ENCODE measurements at places on chromosomes 11 and 22.

- no peak for DNase-seq
Observed at GRCh38 chr11:128231845-128232410, 355.4 kb downstream of the ETS1 start.

GRCh38 chr11:93253111-93253510 lies 55.3 kb upstream of the SLC36A4 start:
- DNase-seq, result no peak

- DNase-seq, result no peak
Observed at GRCh38 chr22:33519071-33519973, 401.0 kb downstream of the LARGE1 start.

- no peak for DNase-seq
Observed at GRCh38 chr11:16412525-16413172, 56.3 kb upstream of the SOX6 start.

GRCh38 chr22:29481265-29482000 lies 1.4 kb downstream of the NEFH start:
- DNase-seq, result no peak

DNA sequence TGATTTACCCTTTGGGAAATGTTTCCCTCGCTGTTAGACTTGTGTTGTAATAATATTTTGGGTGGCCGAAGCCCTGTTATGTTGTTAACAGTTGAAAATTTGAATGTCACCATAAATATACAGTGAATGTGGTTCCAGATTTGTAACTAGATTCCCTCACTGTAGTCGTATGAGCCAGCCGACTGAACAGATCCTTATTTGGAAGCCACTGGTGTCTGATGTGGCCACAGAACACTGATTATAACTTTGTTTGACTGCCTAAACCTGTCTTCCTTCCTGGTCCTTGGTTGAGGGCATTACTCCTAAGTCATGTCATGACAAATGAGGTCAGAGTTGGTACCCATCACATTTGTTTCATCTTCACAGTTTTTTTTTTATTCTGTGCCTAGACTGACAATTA lies 45.4 kb downstream of the YAP1 start:
- no peak for DNase-seq

DNA sequence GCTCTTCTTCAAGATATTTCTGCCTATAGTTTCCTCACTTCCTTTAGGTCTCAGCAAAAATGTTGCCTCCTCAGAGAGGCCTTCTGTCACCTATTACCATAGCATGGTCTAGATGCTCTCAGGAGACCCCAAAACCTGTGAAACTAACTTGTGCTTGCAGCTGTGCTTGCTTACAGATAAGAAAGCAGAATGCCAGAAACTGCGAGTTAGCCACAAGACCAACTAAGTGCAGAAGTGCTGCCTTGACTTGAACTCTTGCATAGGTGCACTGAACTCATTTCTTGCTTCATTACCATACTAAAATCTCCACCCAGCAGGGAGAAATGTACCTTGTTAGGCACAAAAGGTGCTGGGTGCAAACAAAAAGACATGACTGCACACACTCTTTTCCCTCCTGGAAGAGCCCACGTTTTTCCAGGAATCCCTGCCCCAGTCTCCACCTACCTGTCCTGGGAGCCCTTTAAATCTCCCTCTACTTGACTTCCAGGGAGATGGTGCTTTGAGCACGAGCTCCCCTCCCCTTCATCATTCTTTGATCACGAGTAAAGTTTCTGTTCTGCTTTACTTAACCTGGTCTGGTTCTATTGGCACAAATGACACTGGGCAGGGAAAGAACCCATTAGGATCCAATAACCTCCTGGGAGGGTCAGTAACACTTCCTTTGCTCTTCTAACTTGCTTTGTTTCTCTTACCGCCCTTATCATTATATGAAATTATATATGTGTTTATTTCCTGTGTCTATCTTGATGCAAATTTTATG lies 137.7 kb upstream of the DDI1 start:
- no peak for DNase-seq

GRCh38 chr11:16356761-16357393 lies 531 bp upstream of the SOX6 start:
- no peak for DNase-seq

- no peak for DNase-seq
Observed at GRCh38 chr11:132300283-132300682, 929.9 kb downstream of the NTM start.

- DNase-seq, result no peak
Observed at GRCh38 chr11:84295815-84296214, 1009.6 kb upstream of the CCDC90B start.

- DNase-seq, result no peak
Observed at GRCh38 chr11:128645968-128646367, 47.9 kb upstream of the FLI1 start.

GRCh38 chr11:12807621-12808020 lies 133.4 kb downstream of the TEAD1 start:
- no peak for DNase-seq

DNA sequence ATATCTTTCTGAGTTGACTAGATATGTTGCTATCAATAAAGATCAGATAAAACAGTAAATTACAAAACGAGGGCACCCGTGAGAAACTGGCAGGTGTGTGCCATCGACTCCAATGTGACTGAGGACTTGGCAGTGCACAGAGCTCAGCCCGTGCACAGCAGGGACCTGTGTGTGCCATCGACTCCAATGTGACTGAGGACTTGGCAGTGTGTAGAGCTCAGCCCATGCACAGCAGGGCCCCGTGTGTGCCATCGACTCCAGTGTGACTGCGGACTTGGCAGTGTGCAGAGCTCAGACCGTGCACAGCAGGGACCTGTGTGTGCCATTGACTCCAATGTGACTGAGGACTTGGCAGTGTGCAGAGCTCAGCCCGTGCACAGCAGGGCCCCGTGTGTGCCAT lies 347.2 kb upstream of the B3GAT1 start:
- DNase-seq, result no peak

DNA sequence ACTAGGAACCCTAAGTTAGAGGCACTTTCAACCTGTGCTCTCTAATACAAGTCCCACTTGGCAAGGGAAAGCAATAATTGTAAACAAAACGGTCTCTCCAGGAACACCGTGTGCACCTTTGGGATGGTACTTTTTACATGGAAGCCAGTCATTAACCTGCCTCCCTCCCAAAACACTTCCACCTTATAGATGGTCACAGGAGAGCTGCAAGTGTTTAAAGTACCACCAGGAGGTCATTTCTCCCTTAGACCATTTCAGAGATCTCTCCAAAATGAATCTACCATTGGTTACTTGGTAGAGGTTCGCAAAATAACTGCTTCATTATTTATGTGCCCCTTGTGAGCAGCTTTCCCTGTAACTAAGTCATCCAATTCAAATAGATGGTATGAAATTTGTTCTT lies 375.3 kb downstream of the DYNC2H1 start:
- no peak for DNase-seq

DNA sequence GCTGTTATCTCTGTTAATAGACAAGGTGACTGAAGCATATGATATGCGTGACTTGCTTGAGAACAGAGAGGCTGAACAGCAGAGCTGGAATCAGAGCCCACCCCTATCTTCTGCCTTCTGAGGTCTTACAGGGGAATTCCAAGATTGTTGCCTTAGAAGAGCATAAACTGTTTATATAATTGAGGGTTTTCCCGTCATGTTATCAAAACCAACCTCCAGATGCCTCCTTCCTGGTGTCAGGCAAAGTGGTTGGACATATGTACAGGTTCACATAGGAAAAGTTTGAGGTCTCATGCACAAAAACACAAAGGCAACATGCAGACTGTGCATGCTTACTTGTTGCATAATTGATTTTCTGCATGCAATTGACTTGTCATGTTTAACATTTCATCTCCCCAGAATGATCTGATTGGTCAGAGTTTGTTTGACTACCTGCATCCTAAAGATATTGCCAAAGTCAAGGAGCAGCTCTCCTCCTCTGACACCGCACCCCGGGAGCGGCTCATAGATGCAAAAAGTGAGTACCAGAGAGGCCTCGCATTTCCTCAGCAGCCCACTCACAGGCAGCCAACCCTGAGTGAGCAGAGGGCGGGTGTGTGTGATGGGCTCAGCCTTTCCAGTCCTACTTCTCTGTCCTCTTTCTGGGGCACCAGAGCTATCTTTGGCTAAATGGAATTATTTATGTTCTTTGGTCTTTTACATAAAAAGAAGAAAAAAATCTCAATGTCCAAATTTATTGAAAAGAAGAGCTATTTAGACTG lies 88.9 kb downstream of the BMAL1 start:
- DNase-seq, result no peak

DNA sequence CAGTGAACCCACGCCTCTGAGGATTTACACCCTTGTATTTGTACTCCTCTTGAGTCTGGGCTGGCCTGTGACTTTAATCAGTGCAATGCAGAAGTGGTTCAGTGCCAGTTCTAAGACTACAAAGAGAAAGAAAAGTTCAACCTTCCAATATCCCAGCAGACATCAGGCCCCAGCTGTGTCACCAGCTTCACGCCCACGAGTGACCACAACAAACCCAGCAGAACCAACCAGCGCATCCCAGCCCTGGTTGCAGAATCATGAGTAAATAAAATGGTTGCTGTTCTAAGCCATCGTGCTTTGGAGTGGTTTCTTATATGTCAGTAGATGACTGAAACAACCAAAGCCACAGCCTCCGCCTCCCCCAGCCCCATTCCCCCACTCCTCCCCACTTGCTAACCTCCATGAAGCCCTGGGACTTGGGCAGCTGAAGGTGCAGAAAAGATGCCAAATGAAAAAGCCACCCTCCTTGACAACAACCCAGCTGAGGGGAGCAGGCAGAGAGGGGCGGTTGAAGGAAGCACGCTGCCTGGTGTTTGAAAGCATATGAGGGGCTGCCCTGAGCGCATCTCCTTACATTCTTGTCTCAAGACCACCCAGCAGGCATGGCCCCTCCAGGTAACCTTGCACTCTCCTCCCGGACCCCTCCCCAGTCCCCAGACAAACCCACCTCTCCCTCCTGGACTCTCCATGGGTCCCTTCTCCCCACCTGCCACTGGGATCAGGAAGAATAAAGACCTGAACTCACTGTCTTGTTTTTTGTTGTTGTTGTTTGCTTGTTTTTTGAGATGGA lies 20.9 kb downstream of the TSKU start:
- DNase-seq, result no peak

DNA sequence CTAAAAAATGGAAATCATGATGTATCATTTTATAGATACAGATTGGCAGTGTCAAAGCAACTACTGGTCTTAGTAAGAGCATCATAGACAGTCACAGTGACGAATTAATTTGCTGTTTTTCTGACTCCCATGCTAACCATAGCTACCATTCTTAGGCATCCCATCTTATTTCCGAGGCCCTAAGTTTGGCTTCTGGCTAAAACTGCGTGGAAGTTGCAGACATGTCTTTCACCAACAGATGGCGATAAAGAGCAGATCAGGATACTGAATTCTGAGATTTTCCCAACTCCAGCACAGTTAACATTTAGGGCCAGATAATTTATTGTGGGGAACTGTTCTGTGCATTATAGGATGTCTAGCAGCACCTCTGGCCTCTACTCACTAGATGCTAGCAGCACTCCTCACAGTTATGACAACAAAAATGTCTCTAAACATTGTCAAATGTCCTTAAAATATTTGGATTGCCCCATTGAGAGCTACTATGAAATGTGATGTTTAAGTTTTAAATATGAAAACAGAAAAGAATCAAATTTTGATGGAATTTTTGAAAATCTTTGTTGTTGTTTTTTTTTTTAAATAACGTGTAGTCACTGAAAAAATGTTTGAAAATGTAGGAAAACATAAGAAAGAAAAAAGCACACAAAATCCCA lies 16.3 kb downstream of the OR2AG2 start:
- DNase-seq, result no peak

DNA sequence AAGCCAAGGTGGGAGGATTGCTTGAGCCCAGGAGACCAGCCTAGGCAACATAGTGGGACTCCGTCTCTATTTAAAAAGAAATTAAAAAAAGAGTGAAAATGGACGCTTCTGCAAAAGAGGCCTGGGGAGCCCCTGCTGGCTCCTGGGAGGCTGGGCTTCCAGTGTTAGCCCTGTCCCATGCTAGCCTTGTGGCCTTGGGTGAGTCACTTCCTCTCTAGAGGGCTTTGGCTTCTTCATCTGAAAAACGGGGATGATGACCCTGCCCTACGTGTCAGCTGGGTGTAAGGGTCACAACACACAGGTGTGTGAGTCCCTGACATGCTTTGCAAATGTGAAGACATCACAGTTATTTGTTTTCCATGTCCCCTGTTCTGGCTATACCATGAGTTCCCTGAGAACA lies 32.8 kb downstream of the FAM227A start:
- DNase-seq, result no peak

GRCh38 chr22:48352086-48352911 lies 1475.4 kb downstream of the BRD1 start:
- no peak for DNase-seq

- DNase-seq, result no peak
Observed at GRCh38 chr11:3154001-3154599, 11.0 kb downstream of the OSBPL5 start.

DNA sequence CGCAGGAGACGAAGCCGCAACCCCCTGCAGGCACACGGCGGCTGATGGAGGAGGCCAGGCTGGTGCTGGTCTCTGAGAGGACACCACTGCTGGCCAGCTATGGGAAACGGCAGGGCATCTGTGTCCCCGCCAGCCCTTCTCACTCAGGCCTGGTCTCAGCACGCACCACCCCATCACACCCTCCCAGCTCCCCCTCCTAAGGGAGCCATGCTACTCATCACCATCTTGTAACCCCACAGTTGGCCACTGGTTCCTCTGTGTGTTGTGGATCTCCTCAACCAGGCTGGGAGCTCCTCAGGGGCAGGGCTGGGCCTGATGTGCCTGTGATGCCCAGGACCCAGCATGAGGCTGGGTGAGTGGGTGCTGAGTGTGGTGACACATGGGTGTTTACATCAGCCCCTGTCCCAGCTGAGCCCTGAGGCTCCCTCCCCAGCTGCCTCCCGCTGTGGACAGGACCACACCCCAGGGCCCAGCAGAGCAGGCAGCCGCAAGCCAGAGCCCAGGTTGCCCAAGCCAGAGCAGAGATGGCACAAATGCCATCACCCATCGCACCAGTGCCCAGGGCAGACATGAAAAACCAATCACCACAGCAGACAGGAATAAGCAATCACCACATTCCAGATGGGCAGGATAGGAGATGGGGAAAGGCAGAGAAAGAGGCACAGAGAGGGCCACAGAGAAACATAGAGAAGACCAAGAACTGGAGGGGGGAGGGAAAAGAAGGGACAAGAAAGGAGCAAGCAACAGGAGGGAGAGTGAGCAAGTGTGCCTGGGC lies 8.2 kb downstream of the ARVCF start:
- no peak for DNase-seq

DNA sequence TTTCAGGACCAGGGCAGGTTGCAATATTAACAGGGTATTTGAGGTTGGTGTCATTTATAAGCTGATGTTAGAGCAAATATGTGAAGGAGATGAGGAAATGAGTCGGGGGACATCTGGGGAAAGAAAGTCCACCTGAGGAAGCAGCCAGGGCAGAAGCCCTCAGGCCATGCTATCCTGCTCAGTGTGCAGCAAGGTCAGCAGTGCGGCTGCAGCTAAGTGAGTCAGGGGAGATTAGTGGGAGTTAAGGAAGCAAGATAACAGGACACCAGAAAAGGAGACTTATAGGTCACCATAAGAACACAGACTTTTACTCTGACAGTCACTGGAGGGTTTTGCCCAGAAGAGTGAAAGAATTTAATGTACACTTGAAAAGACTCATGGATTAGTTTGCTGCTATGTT lies 468.9 kb downstream of the NTM start:
- no peak for DNase-seq

- no peak for DNase-seq
Observed at GRCh38 chr11:61281581-61282250, 13.4 kb downstream of the VWCE start.

Data from activated naive CD4-positive, alpha-beta T cell (primary cell).